ENCODE measurements at places on chromosomes 1 and 21.

DNA sequence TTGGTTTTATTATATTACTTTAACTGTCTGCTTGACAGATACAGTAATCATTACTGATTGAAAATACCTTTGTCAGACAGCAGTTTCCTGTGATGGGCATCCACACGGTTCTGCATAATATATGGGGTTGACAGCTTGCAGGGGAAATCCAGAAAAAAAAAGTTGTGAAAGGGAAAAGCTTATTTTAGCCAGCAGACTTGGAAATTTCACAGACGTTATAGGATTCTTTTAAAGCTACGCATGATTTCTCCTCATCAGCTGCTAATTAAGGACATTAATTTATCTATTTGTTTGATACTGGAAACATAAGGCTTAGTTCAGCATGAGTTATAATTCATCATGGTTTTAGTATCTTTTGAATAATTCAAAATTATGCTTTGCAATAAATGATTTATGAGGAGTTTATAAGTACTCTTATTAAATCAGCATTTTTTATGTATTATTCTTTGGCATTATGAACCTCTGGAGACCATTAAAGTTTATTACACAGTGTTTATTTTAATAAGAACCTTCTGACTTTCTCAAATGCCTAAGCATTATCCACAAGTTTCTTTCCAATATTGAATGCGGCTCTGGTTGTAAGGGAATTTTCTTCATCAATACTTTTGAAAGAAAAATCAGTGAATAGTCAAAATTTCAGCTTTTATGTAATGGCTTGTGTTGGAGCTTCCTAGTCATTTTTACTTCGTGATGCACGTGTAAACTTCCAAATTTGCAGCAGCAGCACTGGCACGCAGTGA lies 235.3 kb upstream of the KCNK2 start:
- H3K36me3 ChIP-seq: no peaks in the 10 kb centered on the region
- H3K4me3 ChIP-seq: no peak overlapping the region
- no peaks in the 10 kb centered on the region for H3K27me3 ChIP-seq
- no peak for DNase-seq

GRCh38 chr1:114062477-114063099 lies 83.3 kb downstream of the OLFML3 start:
- no peak overlapping the region for H3K4me3 ChIP-seq
- H3K36me3 ChIP-seq: no peaks in the 10 kb centered on the region
- H3K27me3 ChIP-seq: no peaks in the 10 kb centered on the region
- no peaks in the 10 kb centered on the region for H3K4me1 ChIP-seq
- no peak overlapping the region for H3K27ac ChIP-seq

GRCh38 chr1:11286735-11287410 lies 13.9 kb downstream of the UBIAD1 start:
- no peak for DNase-seq
- no peak overlapping the region for H3K27ac ChIP-seq
- no peaks in the 10 kb centered on the region for H3K4me1 ChIP-seq
- H3K27me3 ChIP-seq: no peaks in the 10 kb centered on the region
- H3K36me3 ChIP-seq: no peaks in the 10 kb centered on the region

- no peak overlapping the region for H3K27ac ChIP-seq
- peaks cover 39% of the 10 kb centered on the region for H3K4me1 ChIP-seq
Observed at GRCh38 chr1:164702216-164702615, 143.2 kb downstream of the PBX1 start.

DNA sequence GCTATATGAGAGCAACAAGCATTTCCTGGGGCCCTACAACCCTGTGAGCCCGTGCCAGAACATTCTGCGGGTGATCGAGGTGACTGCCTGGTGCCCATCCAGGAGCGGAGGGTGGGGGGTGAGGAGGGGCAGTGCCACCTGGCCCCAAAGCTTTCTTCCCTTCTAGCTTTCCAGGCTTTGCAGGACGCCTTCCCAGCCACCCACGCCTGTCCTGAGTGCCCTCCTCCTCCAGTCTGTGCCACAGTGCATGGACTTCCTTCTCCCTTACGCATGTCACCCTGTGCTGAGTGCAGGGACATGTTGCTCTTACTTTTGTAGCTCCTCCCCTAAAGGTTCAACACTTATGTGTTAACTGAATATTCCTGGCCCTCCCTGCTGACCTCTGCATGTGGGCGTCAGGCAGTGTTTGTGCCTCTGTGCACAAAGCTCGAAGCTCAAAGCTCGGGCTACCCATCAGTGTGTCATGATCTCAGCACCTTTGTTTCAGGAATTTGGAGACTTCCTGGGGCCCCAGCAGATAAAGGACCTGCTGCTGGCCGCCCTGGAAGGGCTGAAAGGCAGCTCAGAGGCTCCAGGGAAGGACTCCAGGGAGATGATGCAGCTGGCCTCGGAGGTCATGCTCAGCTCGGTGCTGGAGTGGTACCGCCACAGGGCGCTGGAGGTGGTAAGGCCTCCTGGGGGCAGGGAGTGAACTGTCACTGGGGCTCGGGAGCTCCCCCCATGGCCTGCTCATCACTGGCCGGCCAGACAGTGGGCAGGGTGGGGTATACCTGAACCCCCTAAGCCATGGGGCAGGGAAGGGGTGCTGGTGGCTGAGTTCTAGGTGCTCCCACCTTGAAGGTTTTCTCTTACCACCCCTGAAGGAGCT lies 36.7 kb upstream of the TTC4 start:
- H3K27me3 ChIP-seq: no peaks in the 10 kb centered on the region
- no peak for DNase-seq
- H3K27ac ChIP-seq: no peak overlapping the region
- no peaks in the 10 kb centered on the region for H3K36me3 ChIP-seq
- H3K4me1 ChIP-seq: no peaks in the 10 kb centered on the region
- no peak overlapping the region for H3K4me3 ChIP-seq

DNA sequence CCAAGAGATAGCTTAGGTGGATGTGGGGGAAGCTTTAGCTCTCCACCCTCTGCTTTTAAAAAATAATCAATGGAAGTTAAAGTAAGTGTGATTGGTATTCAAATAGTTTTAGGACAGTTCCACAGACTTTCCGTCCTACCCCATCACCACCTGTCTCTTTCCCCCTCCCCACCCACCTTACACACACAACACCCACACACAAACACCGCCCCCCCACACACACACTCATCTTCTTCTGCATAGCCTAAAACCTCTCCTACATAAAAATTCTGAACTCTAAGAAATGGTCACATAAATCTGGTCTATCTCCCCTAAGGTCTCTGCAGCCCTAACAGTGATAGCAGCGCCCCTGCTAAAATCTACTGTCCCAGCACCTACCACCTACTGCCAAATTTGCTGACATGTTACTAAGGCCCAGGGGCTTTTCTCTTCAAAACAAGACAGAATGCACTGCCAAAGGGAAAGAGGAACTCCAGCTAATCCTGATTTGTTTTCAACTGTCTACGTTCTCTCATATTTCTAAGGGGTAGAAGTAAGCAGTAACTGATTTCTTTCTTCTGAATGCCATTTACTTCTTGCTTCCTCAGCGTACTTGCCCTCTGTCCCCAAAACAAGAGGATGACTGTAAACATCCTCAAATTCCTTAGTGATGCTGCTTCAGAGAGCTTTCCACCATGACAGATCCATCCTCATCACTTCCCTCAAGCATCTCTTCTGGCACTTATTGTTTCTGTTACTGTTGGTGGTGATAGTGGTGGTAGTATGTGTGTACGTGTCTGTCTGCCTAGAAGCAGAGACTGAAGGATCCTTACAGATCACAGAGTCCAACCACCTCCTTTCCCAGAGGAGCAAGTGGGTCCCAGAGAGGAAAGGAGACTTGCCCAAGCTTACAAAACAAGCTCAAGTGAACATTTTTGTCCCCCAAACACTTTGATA lies 56.8 kb downstream of the LUZP1 start:
- H3K4me1 ChIP-seq: peaks cover 86% of the 10 kb centered on the region
- DNase-seq: no peak
- H3K27me3 ChIP-seq: no peaks in the 10 kb centered on the region
- no peak overlapping the region for H3K4me3 ChIP-seq
- no peak overlapping the region for H3K27ac ChIP-seq

DNA sequence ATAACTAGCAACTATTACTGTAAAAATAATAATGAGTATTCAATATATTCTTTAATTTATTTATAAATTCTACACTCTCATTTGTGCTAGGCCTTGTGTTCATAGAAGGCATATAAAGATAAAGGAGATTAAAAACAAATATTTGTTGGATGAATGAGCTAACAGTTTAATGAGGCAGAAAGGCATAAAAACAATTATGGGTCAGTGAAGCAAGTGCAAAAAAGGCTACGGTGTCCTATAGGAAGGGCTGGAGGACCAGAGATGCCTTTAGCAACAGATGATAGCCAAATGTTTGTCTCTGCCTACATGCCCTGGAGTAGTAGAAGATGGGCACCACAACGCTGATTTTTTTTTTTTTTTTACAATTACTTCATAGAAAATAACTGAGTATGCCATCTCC lies 45.7 kb downstream of the PTGS2 start:
- no peaks in the 10 kb centered on the region for H3K36me3 ChIP-seq
- H3K27me3 ChIP-seq: no peaks in the 10 kb centered on the region
- no peak overlapping the region for H3K4me3 ChIP-seq

GRCh38 chr1:151811181-151811580 lies 6.0 kb upstream of the LINGO4 start:
- DNase-seq: no peak
- H3K4me1 ChIP-seq: no peaks in the 10 kb centered on the region
- no peak overlapping the region for H3K4me3 ChIP-seq
- H3K27me3 ChIP-seq: no peaks in the 10 kb centered on the region
- H3K27ac ChIP-seq: no peak overlapping the region

DNA sequence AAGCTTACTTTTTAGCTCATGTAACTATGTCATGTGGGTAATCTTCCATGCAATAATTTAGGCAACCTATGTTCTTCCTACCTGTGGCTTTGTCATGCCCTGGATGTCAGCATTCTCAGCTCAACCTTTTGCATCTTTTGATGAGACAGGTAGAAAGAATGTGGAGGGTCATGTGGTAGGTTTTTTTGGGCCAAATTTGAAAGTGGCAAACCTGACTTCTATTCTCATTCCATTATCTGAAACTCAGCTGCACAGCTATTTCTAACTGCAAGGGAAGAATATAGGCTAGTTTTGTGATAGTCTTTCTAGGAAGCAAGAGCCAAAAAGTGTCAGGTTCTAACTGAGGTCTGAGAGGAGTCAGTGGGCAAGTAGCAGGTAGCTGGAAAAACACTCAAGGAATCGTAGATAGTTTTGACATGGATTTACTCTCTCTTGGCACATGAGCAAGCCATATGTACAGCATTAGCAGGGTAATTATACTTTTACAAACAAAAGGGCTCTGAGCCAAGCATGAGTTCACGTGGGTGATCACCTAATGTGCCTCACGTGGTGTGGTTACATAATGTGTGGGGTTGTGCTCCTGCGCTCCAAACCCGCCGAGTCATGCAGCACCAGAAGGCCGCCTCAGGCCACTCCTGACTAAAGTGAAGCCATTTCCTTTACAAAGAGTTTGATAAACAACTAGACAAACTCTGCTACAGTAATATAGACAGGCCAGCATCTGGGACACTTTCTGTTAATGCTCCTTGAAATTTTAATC lies 1013.8 kb downstream of the PLA2G4A start:
- no peaks in the 10 kb centered on the region for H3K4me1 ChIP-seq
- DNase-seq: no peak
- H3K36me3 ChIP-seq: no peaks in the 10 kb centered on the region
- H3K27me3 ChIP-seq: no peaks in the 10 kb centered on the region
- no peak overlapping the region for H3K4me3 ChIP-seq

GRCh38 chr1:160101037-160101716 lies 2.8 kb upstream of the IGSF8 start:
- no peaks in the 10 kb centered on the region for H3K36me3 ChIP-seq
- peaks cover 18% of the 10 kb centered on the region for H3K4me1 ChIP-seq
- no peak overlapping the region for H3K4me3 ChIP-seq

GRCh38 chr1:7669559-7670311 lies 101.4 kb upstream of the VAMP3 start:
- no peaks in the 10 kb centered on the region for H3K36me3 ChIP-seq
- H3K27me3 ChIP-seq: no peaks in the 10 kb centered on the region
- peak; percentile 46 for DNase-seq

- peaks cover 3% of the 10 kb centered on the region for H3K4me1 ChIP-seq
- no peaks in the 10 kb centered on the region for H3K36me3 ChIP-seq
- no peaks in the 10 kb centered on the region for H3K27me3 ChIP-seq
- no peak for DNase-seq
Observed at GRCh38 chr1:212315907-212316306, 30.7 kb downstream of the PPP2R5A start.

GRCh38 chr1:186326009-186326408 lies 49.0 kb downstream of the TPR start:
- no peak overlapping the region for H3K27ac ChIP-seq
- H3K4me1 ChIP-seq: no peaks in the 10 kb centered on the region
- H3K4me3 ChIP-seq: no peak overlapping the region
- no peaks in the 10 kb centered on the region for H3K36me3 ChIP-seq
- DNase-seq: no peak

DNA sequence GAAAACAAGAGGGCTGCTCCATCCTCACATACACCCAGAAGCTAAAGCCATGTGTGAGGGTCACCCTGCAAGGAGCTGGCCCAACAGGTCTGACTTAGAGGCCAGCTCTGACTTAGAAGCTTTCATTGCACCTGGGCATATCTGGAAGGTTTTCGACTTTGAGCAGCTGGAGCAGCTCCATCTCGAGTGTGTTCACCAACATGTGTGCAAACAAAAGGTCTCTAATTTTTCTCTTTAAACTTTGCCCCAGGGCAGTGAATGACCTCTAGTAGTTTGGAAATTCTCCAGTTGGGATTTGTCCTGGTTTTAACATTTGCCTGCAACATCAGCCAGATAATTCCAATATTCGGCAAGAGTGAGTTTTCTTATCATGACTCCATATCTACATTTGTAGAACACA lies 108.3 kb downstream of the TNR start:
- no peak overlapping the region for H3K27ac ChIP-seq
- H3K36me3 ChIP-seq: no peaks in the 10 kb centered on the region
- no peaks in the 10 kb centered on the region for H3K4me1 ChIP-seq
- no peak overlapping the region for H3K4me3 ChIP-seq

- H3K27me3 ChIP-seq: no peaks in the 10 kb centered on the region
- no peaks in the 10 kb centered on the region for H3K36me3 ChIP-seq
Observed at GRCh38 chr1:41003127-41003639, 18.3 kb downstream of the SLFNL1 start.

GRCh38 chr1:42998386-42998785 lies 39.7 kb upstream of the SLC2A1 start:
- no peak overlapping the region for H3K27ac ChIP-seq
- no peak for DNase-seq
- no peaks in the 10 kb centered on the region for H3K4me1 ChIP-seq
- H3K4me3 ChIP-seq: no peak overlapping the region

DNA sequence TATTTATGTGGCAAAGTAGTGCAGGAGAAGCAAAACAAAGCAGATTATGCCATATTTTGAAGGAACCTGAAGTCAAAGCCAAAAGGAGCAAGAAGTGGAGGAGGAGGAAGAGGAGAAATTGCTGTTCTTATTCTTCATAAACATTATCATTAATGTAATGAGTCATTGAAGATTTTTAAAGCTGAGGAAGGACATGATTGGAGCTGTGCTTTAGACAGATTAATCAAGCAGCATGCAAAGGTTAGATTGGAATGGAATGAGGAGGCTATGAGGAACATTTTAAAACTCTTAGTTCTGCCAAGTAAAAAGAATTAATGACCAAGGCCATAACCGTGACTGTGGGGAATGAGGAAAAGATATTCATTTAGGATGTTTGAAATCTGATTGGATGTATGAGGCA lies 33.0 kb upstream of the HSD17B7 start:
- no peaks in the 10 kb centered on the region for H3K36me3 ChIP-seq
- peaks cover 7% of the 10 kb centered on the region for H3K4me1 ChIP-seq
- H3K27ac ChIP-seq: peak overlapping the region; percentile 7
- DNase-seq: no peak
- H3K4me3 ChIP-seq: no peak overlapping the region

- H3K4me3 ChIP-seq: no peak overlapping the region
- H3K27me3 ChIP-seq: no peaks in the 10 kb centered on the region
- no peaks in the 10 kb centered on the region for H3K4me1 ChIP-seq
- H3K36me3 ChIP-seq: no peaks in the 10 kb centered on the region
- DNase-seq: no peak
Observed at GRCh38 chr1:60066001-60066400, 7.6 kb downstream of the C1orf87 start.
